Activated T-helper 17 cell treated with anti-CD3 and anti-CD28 coated beads, Interleukin-2, amount 50 U/mL, for 72 hours (primary cell): ENCODE measurements at places on chromosomes 2 and 18. TPM values are rescaled to one million over a fixed set of nuclear protein-coding genes. Genes with fewer than 3 reads are reported as not detected.

Gene SERPINB11
- not detected for total RNA-seq

GRCh38 chr18:4454537-4455112, 482 bp downstream of the DLGAP1 start:
- no peak for ATAC-seq

GRCh38 chr2:236568068-236568921, 1.3 kb upstream of the ACKR3 start:
- peak; percentile 53 for ATAC-seq

- no peak for ATAC-seq
Observed at GRCh38 chr2:36423172-36423571, 67.6 kb downstream of the CRIM1 start.

GRCh38 chr2:10538224-10538894, 90.2 kb upstream of the ODC1 start:
- ATAC-seq = peak; percentile 95

Gene FAM168B
- total RNA-seq = 77.1 TPM

DNA sequence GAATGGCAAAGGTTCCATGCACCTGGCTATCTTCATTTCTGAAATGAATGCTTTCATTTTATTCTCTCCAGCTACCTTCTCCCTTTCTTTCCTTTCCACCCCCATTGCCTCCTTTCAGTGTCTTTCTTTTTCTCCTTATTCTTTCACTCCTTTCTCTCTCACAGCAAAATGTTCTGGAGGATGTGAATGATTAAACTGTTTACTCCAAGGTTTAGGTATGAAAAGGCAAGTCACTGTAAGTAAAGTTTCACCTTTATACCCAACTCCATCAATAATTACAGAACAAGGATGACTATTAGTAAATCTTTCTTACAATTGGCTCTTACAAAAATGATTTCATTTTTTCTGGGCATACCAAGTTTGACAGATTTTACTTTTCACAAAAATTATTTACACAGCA, 4.3 kb downstream of the PAX8 start:
- no peak for ATAC-seq

DNA sequence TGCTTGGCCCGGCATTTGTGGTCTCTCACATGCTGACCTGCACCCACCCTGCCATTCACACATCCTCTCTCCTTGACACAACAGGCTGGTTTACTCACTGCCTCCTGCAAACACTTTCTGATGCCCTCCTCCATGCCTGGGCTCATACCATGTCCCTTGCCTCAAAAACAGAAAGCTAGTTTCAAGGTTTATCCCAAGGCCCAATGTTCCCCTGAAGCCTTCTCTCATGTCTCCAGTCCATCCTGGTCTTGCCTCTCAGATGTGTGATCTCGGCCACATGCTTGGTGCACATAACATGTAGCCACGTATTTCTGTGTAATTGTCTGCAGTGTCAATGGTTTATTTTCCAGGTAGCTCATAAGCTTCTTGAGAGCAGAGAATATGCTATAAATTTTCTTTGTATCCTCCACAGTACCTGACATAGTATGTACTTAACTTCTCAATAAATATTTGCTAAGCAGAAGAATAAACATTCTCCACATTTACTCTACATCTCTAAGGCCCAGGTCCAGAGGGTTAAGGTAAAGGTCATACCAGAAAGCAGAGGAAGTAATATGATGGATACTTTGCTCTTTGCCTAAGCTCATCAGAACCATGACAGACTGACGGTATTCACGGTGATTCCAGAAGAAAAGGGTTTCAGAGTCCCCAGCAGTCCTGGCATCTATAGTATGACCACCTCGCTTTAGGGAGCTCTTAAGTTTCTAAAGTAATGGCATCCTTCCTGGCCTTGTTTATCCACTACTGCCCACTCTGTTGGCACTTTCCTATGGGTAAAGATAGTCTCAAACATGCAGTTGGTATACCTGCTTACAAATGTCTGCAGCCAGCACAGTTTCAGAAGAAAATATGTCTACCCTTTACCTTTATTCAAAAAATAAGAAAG, 163.4 kb upstream of the ZFP36L2 start:
- ATAC-seq = no peak

- no peak for ATAC-seq
Observed at GRCh38 chr2:42756150-42756775, 7.7 kb downstream of the OXER1 start.

DNA sequence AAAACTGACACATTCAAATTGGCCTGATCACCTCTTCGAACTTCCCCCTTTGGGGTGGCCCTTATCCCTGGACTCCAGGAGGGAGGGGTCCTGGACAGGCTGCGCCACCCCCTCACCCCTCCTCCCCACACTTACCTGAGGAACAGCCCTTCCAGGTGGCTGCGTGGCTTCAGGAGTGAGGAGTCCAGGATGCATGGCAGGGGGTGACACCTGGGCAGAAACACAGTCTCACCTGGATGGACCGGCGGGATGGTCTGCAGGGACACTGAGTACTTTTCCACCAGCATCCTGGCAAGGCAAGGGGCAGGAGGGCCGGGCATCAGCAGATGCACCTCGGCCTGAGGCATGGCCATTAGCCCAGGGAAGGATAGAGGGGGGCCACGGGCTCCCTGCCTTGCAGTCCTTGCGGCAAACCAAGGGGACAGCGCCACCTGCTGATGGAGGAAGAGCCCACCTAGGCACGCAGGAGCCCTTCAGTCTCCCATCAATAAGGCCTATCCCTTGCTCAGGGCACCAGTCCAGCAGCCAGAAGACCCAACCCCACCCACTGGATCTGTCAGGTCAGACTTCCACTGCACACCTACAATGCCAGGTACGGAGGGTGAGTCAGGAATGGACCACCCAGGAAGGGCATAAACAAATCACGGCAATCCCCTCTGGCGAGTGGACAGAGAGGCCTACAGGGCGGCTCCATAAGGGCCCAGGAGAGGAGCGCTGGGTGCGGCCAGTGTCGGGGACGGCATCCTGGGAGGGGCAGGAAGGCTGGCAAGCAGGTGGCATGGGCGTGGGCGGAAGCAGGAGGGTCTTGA, 26.0 kb downstream of the FAM178B start:
- peak; percentile 84 for ATAC-seq

DNA sequence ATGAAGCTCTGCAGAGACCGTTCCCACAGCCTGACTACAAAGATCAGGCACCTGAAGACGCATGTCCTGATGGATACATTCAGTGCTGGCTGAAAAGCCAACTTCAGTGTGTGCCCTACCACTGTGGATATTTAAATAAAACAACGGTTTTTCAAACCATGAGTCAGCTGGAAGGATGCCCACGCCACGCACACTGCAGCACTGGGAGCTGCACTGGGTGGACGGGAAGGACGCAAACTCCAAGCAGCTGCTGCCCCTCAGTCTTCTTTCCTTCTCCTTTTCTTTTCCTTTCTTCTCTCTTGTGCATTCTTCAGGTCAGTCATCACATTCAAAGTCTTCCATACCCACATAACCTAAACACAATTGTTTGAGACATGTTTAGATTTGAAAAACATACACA, 7.9 kb downstream of the TMEM18 start:
- no peak for ATAC-seq

- no peak for ATAC-seq
Observed at GRCh38 chr2:37274359-37274965, 43.0 kb downstream of the NDUFAF7 start.

DNA sequence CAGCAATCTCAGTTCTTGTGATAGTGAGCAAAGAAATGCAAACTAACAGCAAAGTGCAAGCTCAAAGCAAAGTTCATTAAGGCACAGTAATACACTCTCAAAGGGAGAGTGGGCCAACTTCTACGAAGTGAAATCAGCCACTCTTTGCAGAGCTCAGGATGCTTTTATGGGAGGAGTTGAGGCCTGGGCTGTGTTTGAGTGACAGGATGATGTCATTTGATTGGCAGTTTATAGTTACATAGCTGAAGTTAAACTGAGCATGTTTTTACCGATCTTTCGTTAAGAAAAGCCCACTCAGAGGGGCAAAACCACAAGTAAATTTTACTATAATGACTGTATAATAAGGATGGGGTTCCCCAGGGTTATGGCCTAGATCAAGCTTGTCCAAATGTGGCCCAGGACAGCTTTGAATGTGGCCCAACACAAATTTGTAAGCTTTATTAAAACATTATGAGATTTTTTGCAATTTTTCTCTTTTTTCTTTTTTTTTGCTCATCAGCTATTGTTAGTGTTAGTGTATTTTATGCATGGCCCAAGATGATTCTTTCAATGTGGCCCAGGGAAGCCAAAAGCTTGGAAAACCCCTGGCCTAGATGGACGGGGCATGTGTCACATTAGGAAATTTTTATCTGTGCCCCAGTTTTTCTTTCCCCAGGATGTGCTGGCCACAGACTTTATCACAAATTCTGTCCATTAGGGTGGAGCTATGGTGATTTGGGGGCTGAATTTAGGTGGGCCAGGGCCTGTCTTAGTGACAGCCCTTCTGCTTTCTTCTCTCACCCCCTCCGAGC, 8.3 kb upstream of the DNAH7 start:
- no peak for ATAC-seq

DNA sequence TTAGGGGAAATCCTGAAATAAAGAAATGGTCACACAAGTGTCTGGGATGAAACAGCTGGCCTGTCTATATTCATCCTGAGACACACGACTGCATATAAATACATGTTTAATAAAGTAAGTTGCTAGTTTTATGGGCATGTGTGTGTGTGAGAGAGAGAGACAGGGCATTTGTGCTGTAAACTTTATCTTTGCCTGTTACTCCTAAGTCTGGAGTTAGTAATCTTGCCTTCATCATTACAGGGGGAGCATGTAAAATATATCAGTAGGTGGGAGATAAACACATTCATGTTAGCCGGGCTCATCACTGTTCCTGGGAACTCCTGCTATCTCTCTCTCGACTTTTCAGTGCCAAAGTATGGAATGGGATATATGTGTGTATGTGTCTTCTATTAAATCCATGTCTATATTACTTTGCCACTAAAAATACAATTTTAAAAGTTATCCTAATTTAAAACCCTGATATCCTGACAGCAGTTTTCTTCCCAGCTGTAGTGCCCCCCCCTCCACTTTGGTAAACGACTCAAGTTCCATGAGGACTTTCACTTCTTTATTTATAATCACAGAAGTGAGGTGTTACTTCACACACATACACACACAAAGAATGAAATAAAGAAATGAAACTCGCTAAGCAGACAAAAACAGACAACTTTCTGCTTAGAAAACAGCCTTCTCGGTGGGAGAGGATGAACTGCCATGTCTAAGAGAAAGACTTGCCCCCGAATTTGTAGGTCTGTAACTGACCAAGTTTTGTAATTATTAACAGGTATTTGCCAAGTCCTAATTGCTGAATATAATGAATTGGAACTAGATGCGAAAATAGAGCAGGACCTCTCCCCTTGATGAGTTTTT, 947 bp downstream of the ZEB2 start:
- no peak for ATAC-seq

GRCh38 chr2:127051116-127052056, 55.6 kb downstream of the BIN1 start:
- no peak for ATAC-seq

DNA sequence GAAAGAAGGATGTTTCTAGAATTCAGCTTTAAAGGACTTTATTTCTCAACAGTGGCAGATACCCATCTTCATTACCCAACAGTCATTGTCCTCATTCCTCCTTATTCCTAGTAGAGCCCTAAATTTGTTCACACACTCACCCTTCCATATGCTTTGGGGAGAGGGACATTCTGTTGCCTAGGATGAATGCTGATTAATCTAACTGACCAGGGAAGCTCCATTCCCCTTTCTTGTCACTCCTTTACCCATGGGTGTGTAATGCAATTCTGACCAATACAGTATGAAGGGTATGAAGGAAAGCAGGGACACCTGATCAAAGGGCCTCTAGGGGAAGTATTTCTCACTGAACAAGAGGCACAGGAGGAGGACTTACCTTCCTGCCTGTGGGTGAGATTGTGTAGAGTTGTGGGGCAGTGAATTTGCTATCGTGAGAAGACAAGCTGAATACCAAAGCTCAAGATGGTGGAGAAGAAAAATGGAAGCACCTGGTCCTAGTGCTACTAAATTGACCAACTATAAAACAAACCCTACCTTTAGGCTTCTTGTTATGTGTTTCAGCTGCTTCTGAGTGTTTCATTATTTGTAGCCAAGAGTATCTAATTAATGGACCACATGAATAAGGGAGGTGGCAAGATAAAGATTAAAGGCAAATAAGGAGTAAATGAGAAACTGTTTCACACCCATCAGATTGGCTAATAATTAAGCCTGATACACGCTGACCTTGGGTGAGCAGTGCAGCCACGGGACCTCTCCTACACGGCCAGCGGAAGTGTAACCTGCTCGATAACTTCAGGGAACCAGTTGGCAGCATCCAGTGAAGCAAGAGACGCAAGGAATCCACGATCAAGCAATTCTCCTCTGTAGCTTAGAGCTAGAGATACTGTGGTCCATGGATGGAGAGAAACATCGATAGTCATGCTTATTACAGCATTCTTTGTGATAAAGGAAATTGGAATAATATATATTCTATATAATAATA, 202.3 kb downstream of the MYCN start:
- ATAC-seq = peak; percentile 87

GRCh38 chr2:72111061-72111460, 36.6 kb downstream of the CYP26B1 start:
- no peak for ATAC-seq

GRCh38 chr2:193219413-193219812, 1024.7 kb upstream of the TMEFF2 start:
- ATAC-seq = no peak

GRCh38 chr2:25664183-25664964, 9.0 kb downstream of the DTNB start:
- peak; percentile 40 for ATAC-seq

DNA sequence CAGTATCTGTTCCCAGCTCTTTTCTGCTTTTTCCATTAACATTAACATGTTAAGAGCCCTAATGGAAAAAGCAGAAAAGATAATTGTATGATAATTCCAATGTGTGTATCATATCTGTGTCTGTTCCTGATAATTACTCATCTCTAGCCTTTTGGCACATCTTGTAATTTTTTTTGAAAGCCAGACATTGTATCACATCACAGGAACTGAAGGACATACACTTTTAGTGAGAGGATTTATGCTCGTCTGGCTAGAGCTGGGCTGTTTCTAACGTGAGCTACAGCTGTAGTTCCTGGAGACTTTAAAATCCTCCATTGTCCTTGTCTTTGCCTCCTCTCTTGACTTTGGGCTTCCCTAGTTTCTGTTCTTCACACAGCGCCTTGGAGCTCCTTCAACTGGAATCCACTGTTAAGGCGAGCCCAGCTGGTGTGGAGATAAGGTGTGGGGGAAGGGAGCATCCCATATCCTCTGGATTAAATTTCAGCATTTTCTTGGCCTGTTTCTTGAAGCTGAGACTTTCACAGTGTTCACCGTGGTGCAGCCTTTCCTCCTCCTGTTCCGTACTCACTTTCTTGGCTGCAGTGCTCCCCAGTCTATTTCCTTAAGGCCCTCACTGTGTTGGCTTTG, 211.5 kb downstream of the GALR1 start:
- no peak for ATAC-seq

Gene COLEC11
- total RNA-seq = not detected

Gene RALB
- 91.9 TPM for total RNA-seq

- no peak for ATAC-seq
Observed at GRCh38 chr2:69645031-69645431, 1.5 kb upstream of the AAK1 start.

GRCh38 chr2:126664234-126664633, 8.3 kb downstream of the GYPC start:
- ATAC-seq = peak; percentile 34

Gene C2orf49
- total RNA-seq = 17.7 TPM
